A549 treated with CORT108297 at 1 μM for 4 hours (cell line): ENCODE measurements at places on chromosomes 7 and 10. TPM values are rescaled to one million over a fixed set of nuclear protein-coding genes. Genes with fewer than 3 reads are reported as not detected.

The MMD2 gene
- total RNA-seq = not detected in 5 replicates

The TAS2R5 gene
- total RNA-seq = 0.24 to 0.47 TPM (median 0.35 TPM) in 5 replicates

The PPP1R3A gene
- total RNA-seq = not detected in 5 replicates

The GFRA1 gene
- total RNA-seq = 9.5 to 10.8 TPM (median 10.2 TPM) in 5 replicates

The LAMTOR4 gene
- total RNA-seq = 145 to 212 TPM (median 183 TPM) in 5 replicates

The NUTM2E gene
- total RNA-seq = 0.27 to 0.53 TPM (median 0.36 TPM) in 5 replicates

The UNC5B gene
- total RNA-seq = 0.66 to 0.88 TPM (median 0.76 TPM) in 5 replicates

The CAMK1D gene
- total RNA-seq = 5.7 to 7.9 TPM (median 7.1 TPM) in 5 replicates

The GATA3 gene
- 4.5 to 6.0 TPM (median 5.5 TPM) in 5 replicates for total RNA-seq

The ITGB1 gene
- 752 to 1,169 TPM (median 956 TPM) in 5 replicates for total RNA-seq

The FAM25G gene
- total RNA-seq = 1.1 to 1.8 TPM (median 1.5 TPM) in 3 of 5 replicates, not detected in the others

The IRF5 gene
- 11.4 to 17.4 TPM (median 14.5 TPM) in 5 replicates for total RNA-seq

The PROSER2 gene
- total RNA-seq = 28.1 to 42.6 TPM (median 39.2 TPM) in 5 replicates

The CISD1 gene
- 46.3 to 59.3 TPM (median 52.8 TPM) in 5 replicates for total RNA-seq

The GDF2 gene
- total RNA-seq = not detected in 5 replicates

The GCK gene
- not detected in 5 replicates for total RNA-seq

The TNRC18 gene
- 38.9 to 51.4 TPM (median 40.2 TPM) in 5 replicates for total RNA-seq

The CALCR gene
- 0.02 TPM in 1 of 5 replicates, not detected in the others for total RNA-seq

The CPED1 gene
- total RNA-seq = 0.08 to 0.15 TPM in 2 of 5 replicates, not detected in the others

The FAM25C gene
- total RNA-seq = 0.53 to 3.3 TPM (median 1.4 TPM) in 4 of 5 replicates, not detected in the other

The C10orf143 gene
- 0.52 to 0.83 TPM (median 0.74 TPM) in 5 replicates for total RNA-seq

The TBC1D12 gene
- total RNA-seq = 4.8 to 5.4 TPM (median 5.3 TPM) in 5 replicates

The ARHGAP22 gene
- 3.7 to 5.2 TPM (median 4.1 TPM) in 5 replicates for total RNA-seq

The NKX2-3 gene
- total RNA-seq = 0.06 to 0.11 TPM in 2 of 5 replicates, not detected in the others

The ZNF680 gene
- total RNA-seq = 1.7 to 3.1 TPM (median 2.3 TPM) in 5 replicates

The ZNF804B gene
- total RNA-seq = not detected in 5 replicates

The CTNNA3 gene
- not detected in 5 replicates for total RNA-seq

The RBP4 gene
- 5.0 to 10.3 TPM (median 8.8 TPM) in 5 replicates for total RNA-seq

The LIPJ gene
- not detected in 5 replicates for total RNA-seq

The SKIDA1 gene
- total RNA-seq = 0.99 to 1.7 TPM (median 1.5 TPM) in 5 replicates

The TCF7L2 gene
- 14.0 to 23.4 TPM (median 19.2 TPM) in 5 replicates for total RNA-seq

The APBB1IP gene
- 8.7 to 9.4 TPM (median 9.1 TPM) in 5 replicates for total RNA-seq

The FAM25A gene
- total RNA-seq = 0.56 TPM in 1 of 5 replicates, not detected in the others

The ENTPD1 gene
- total RNA-seq = 0.02 to 0.05 TPM in 2 of 5 replicates, not detected in the others

The DPYSL4 gene
- total RNA-seq = 15.0 to 20.0 TPM (median 18.9 TPM) in 5 replicates

The CRPPA gene
- 0.45 to 0.85 TPM (median 0.57 TPM) in 5 replicates for total RNA-seq

The PLEKHS1 gene
- total RNA-seq = 0.03 to 0.09 TPM (median 0.07 TPM) in 4 of 5 replicates, not detected in the other

The CPA2 gene
- total RNA-seq = 0.09 to 0.13 TPM in 2 of 5 replicates, not detected in the others

The PIK3CG gene
- not detected in 5 replicates for total RNA-seq

The BRAF gene
- total RNA-seq = 5.4 to 7.5 TPM (median 6.2 TPM) in 5 replicates

The TM9SF3 gene
- total RNA-seq = 76.6 to 92.7 TPM (median 84.4 TPM) in 5 replicates

The OR2A12 gene
- not detected in 5 replicates for total RNA-seq

The SEMA3D gene
- 0.05 to 0.06 TPM (median 0.06 TPM) in 3 of 5 replicates, not detected in the others for total RNA-seq

The GUSB gene
- total RNA-seq = 28.3 to 35.0 TPM (median 33.5 TPM) in 5 replicates

The AGR2 gene
- 93.9 to 174 TPM (median 142 TPM) in 5 replicates for total RNA-seq

The RSBN1L gene
- 8.1 to 11.0 TPM (median 8.8 TPM) in 5 replicates for total RNA-seq

The ZNF365 gene
- total RNA-seq = 0.93 to 1.3 TPM (median 1.2 TPM) in 5 replicates

The PAX4 gene
- total RNA-seq = not detected in 5 replicates

The TLX1 gene
- total RNA-seq = 0.05 to 0.06 TPM in 2 of 5 replicates, not detected in the others
